ENCODE measurements at places on chromosomes 13 and 19.
A peak's percentile ranks its signal among the peaks of the same experiment; 100 is the strongest.

GRCh38 chr19:45322744-45323281 is at the start of gene CKM:
TSS of gene CKM (minus strand) at chr19:45322875. CDS start at chr19:45319713, 3,162 bp downstream.
- no peak for DNase-seq

DNA sequence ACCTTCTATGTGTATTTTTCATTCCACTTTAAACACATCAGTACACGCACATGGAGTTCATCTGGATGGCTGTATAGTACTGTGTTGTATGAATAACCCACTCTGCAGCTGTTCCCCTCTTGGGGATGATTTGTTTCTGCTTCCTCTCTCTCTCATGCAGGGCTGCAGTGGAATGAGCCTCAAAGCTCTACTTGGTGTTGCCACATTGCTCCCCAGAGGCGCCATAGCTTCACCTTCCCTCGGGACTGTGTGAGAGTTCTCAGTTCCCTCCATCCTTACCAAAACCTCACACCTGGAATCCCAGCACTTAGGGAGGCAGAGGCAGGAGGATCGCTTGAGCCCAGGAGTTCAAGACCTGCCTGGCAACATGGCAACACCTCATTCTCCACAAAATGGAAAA is 28.4 kb upstream of the GPR183 start:
- DNase-seq = no peak

- DNase-seq = no peak
Measured at GRCh38 chr13:81779876-81780275, 1439.0 kb upstream of the SPRY2 start.

DNA sequence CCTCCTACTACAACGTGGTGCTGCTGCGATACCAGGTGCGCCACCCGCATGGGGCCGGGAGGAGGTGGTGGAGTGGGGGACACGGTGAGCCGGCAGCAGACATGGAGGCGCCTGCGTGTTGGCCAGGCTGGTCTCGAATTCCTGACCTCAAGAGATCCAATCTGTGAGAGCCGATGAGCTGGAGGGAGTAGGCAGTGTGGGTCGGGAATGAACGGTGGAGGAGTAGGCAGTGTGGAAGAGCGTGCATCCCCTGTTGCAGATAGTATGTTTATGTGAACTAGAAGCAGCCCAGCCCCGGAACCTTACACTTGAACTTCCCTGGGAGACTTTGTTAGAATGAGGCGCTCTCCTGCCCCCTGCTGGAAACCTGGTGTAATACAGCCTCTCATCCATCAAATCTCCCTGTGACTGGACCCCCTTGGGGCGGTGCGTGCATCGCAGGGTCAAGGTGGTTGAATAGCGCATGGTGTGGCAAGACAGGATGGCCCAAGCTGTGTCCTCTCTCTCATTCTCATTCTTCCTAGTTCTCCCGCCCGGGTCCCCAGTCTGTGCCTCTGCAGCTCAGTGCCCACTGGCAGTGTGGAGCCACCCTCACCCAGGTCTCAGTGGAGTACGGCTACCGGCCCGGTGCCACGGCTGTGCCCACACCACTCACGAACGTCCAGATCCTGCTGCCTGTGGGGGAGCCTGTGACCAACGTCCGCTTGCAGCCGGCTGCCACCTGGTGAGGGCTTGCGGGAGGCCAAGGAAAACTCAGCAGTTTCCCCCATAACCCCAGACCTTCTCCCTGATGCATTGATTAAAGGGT is 10.5 kb upstream of the B3GNT3 start:
- DNase-seq = peak; percentile 61

GRCh38 chr19:9580728-9581127 is 3.6 kb downstream of the ZNF121 start:
- DNase-seq = no peak

DNA sequence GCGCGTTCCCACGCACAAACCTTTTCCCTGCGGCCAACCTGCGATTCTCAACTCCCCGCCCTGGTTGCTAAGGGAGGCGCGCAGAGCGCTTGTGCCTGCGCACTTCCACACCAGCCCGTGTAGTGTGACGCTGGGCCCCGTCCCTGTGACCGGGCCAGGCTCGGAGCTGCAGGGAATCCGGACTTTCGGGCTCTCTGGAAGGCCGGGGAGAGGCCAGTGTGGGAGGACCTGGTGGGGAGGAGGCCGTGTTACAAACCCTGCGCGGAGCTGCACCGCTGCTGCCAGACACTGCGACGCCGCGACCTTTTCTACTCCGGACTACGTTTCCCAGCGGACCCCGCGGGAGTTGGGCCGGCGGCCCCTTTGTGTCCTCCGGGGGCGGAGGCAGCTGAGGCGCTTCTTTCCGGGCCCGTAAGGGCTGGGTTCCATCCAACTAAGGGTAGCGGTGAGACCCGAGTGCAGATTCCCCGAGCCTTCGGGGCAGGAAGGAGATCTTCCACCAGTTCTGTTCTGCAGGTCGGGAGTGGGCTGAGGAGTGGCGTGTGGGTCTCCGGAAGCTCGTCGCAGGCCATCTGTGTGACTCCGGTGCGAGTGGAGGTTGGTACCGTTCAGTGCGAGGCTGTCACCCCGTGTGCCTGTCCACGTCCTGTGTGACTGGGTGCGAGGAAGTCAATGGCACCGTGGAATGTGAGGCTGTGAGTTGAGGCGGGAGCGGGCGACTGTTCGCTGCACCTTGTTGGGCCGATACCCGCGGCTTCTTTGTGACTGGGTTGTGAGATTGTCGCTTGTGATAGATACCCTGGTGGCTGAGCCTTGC is at the start of gene ZNF570:
Gene ZNF570, plus strand, starts transcription at position 396 of the 817 bp plus-strand sequence. CDS start 999 bp downstream, outside the sequence.
- peak; percentile 81 for DNase-seq

DNA sequence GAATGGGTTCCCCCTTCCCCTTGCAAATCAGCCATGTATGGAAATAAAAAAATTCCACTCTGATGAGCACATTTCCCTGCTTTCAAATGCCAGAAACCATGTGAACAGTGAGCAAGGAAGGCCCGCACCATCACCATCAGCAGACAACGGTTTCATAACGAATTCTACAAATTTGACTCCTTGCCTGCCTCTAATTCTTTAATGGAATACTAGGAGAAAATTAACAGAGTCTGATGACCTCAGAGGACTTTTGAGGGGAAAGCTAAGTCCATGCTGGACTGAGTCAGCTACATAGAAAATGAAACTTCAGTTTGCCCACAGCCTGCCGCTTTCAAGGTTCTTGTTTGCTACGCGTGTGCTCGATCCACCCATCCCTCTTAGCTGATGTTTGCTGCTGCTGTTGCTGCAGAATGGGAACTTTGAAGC is 46.7 kb upstream of the KL start:
- no peak for DNase-seq

GRCh38 chr19:46515879-46516350 is 20.2 kb upstream of the PNMA8B start:
- no peak for DNase-seq

- no peak for DNase-seq
Measured at GRCh38 chr19:7541475-7541824, 5.9 kb downstream of the PNPLA6 start.

DNA sequence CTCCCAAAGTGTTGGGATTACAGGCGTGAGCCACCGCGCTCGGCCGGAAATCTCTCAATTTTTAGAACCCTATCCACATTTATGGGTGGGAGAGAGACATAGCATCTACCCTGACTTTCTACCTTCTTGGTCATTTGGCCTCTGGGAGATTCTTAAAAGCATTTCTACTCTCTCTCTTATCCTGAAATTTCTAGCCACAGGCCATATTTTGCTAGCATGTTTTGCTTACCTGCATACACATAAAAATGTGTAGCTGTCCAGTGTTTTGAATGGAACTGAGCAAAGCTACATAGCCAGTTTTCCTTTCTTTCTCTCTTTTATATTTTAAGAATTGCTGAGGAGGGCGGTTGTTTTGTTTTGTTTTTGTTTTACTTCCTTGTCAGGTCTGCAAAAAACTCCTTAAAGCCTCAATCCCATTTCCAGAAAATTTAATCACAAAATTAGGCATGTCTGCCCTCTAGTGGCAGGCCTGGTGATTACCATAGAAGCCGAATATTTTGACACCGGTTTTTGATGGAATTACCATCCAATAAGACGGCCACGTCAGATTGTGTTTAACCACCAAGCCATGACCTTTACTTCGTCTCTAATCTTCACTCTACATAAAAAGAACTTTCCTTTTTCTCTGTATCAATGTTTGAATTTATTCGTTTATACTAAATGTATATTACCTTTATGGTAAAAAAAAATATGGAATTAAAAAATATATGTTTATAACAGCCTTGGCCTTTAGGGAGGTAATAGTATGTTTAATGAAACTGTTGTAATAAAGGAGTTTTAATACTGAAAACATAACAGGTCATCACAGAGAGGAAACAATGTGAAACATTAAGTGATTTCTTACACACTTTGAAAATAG is 34.4 kb upstream of the OXGR1 start:
- DNase-seq = peak; percentile 7

- DNase-seq = no peak
Measured at GRCh38 chr19:54203151-54203611, 2.5 kb downstream of the RPS9 start.

- DNase-seq = no peak
Measured at GRCh38 chr13:61900033-61900432, 484.4 kb upstream of the PCDH20 start.

DNA sequence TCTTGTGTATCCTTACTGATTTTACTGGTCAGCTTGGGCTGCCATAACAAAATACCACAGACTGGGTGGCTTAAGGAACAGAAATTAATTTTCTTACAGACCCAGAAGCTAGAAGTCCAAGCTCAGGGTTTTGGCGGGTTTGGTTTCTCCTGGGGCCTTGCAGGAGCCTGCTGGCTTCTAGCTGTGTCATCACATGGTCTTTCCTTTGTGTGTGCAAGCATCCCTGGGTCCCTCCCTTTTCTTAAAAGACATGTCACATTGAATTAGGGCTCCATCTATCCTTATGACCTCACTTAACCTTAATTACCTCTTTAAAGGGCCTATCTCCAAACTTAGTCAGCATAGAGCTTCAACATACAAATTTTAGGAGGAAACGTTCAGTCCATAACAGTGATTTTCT is 23.4 kb downstream of the UBAC2 start:
- no peak for DNase-seq

GRCh38 chr19:6475321-6476108 is 6.1 kb downstream of the DENND1C start:
- no peak for DNase-seq

GRCh38 chr19:55208880-55209692 is at the start of gene PTPRH:
TSS of gene PTPRH (minus strand) at chr19:55209501. CDS start at chr19:55209433, 68 bp downstream.
- no peak for DNase-seq

GRCh38 chr19:53868091-53868891 is 608 bp downstream of the MYADM start:
- peak; percentile 34 for DNase-seq

GRCh38 chr19:3270902-3271301 is 46.4 kb downstream of the CELF5 start:
- DNase-seq = peak; percentile 33

DNA sequence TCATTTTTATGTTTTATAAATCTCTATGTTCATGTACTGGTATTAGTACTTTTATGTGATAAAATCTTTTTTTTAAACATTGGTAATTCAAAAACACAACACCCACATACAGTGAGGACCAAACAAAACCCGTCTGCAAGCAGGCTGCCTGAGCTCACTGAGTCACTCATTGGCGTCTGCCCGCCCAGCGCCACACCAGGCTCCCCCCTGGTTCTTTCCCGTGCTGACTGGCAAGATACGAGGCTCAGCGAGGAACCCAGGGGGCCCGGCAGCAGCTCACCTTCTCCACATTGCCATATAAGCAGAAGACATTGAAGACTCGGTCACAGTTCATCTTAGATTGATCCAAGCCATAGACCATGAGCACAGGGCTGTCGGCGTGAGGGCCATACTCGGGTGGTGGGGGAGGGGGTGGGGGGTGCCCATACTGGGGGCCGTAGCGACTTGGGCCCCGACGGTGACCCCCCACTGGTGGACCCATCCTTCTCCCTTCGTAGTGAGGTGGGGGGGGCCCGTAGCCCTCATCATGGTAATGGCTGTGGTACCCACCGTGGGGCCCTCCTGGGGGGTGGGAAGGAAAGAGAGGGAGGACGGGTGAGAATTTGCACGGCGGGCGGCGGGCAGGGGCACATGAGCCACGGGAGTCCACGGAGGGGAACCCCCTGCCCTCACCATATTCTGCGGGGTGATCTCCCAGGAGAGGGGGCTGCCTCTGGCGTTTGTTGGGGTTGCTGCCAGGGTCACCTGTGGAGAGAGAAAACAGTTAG is 8.4 kb upstream of the ECH1 start:
- DNase-seq = no peak

GRCh38 chr13:31853643-31854326 is 114.5 kb downstream of the RXFP2 start:
- no peak for DNase-seq

DNA sequence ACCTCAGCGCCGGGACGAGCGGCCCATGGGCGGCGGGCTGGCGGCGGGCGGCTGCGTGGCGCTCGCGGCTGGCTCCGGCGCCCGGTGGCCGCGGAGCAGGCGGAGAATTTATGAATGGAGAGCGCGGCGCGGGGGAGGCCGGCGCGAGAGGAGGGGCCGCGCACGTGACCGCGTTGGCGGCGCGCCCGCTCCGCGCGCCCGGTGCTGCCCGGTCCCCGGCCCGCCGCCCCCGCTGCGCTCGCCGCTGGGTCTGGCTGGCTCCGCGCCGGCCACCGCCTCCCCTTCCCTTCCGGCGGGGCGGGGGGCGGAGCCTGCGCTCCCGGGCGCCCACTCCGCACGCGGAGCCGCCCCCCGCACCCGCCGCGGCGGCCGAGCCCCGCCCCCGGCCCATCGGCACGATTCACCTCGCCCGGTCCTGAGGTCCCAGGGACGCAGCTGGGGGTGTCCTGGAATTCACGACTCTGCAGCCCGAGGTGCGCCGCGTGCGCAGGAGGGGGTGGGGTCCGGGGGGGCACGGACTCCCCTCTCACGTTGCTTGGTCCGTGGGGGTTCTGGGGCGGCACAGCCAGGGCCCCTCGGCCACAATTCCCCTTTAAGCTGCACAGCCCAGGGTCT is at the start of gene CBARP:
Gene CBARP, minus strand, starts transcription at position 252 of the 615 bp plus-strand sequence. CDS start 1,905 bp downstream, outside the sequence.
- DNase-seq = no peak

GRCh38 chr13:72585254-72585653 is 142.2 kb downstream of the MZT1 start:
- DNase-seq = no peak

DNA sequence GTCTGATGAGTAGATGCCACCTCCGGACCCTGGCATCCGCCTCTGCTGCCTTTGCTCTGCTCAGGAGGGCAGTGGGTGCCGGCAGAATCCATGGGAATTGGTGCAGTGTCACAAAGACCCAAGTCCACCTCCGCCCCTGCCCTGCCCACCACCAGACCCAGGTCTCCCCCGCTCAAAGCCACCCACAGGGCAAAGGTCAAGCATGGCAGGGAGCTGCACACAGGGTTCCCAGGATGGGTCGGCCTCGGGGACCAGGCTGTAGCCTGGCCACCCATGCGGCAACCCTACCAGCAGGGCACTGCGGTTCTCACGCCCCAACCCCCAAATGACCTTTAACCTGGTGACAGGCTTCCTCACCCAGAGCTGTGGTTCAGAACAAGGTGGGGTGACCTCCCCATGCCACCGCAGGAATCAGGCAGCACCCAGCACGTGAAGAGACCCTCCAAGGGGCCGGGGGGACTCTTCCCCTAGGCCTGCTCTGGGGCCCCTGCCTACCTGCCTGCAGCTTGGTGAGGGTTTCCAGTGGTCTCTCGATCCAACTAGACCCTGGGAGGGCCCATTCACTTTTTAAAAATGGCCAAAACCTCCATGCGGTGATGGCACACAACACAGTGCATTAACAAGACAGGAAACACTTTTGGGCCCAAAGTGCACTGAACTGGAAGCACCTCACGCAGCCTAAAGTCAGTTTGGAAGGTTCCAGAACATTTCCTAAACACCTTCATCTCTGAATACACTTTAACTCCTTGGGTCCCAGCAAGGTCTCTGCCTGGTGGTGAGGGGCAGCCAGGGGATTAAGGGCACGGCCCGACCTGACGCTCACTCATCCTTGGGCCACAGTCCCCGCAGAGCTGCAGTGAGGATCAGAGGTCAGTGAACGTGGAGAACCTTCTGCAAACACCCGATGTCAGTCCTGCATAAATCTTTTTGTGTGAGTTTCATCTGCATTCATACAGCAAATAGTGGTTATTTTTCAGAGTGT is 11.0 kb downstream of the GAS6 start:
- no peak for DNase-seq

- no peak for DNase-seq
Measured at GRCh38 chr19:39858541-39858940, 12.4 kb upstream of the FBL start.

Measured in stimulated activated CD4-positive, alpha-beta T cell treated with anti-CD3 and anti-CD28 coated beads, Interleukin-4, amount 100 ng/mL, for 48 hours (primary cell).